ENCODE measurements at places on chromosomes 3 and 15. TPM values are rescaled to one million over a fixed set of nuclear protein-coding genes. Genes with fewer than 3 reads are reported as not detected.

Gene FANCD2OS
- not detected for total RNA-seq

Gene MST1R
- 1.8 TPM for total RNA-seq

Gene BNC1
- total RNA-seq = 0.42 TPM

Gene TRH
- not detected for total RNA-seq

Gene MIX23
- 22.0 TPM for total RNA-seq

Gene TP63
- total RNA-seq = 0.35 TPM

Gene TICRR
- not detected for total RNA-seq

Gene IGSF10
- total RNA-seq = 4.5 TPM

Gene TIMMDC1
- total RNA-seq = 107 TPM

Gene HIGD2B
- not detected for total RNA-seq

Gene ACSBG1
- total RNA-seq = not detected

Gene RTP1
- total RNA-seq = not detected
